ENCODE measurements at places on chromosomes 11 and 22.
A peak's percentile ranks its signal among the peaks of the same experiment; 100 is the strongest.

DNA sequence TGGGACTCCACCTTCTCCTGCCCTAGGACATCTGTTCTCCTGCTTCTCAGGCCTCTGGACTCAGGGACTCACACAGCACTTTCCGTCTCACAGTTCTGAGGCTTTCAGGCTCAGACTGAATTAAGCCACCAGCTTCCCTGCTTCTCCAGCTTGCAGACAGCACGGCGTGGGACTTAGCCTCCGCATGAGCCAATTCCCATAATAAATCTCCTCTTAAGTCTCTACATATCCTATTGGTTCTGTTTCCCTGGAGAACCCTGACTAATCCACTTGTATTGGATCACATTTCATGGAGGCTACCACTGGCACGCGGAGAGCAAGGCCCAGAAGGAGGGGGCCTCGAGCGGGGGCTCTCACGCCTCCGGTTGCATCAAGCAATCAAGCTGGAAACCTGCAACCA is 1313.6 kb downstream of the TBC1D22A start:
- no peak for DNase-seq

- DNase-seq: no peak
Measured at GRCh38 chr11:79406376-79406775, 34.5 kb downstream of the TENM4 start.

- DNase-seq: no peak
Measured at GRCh38 chr11:118673361-118674081, 5.9 kb downstream of the TREH start.

- DNase-seq: no peak
Measured at GRCh38 chr11:45144126-45145082, 2.0 kb upstream of the PRDM11 start.

DNA sequence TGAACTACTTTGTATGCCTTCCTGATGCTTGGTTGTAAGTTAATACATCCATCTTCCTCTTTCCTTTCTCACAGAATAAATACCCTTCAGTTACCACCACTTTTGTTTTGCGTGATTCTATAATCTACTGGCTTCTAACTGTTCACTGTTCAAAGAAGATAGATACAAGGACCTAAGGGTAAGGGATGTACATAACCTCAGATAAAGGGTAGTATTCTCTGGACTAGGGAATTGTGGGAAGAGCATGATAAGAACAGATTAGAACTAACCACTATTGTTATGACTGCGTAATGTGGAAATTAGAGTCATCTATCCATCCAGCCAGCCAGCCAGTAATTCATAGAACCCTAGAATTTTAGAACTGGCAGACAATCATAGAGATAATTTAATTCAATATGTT is 36.4 kb downstream of the MAP6 start:
- no peak for DNase-seq

GRCh38 chr11:69272831-69273485 is 21.0 kb upstream of the MYEOV start:
- DNase-seq: no peak

DNA sequence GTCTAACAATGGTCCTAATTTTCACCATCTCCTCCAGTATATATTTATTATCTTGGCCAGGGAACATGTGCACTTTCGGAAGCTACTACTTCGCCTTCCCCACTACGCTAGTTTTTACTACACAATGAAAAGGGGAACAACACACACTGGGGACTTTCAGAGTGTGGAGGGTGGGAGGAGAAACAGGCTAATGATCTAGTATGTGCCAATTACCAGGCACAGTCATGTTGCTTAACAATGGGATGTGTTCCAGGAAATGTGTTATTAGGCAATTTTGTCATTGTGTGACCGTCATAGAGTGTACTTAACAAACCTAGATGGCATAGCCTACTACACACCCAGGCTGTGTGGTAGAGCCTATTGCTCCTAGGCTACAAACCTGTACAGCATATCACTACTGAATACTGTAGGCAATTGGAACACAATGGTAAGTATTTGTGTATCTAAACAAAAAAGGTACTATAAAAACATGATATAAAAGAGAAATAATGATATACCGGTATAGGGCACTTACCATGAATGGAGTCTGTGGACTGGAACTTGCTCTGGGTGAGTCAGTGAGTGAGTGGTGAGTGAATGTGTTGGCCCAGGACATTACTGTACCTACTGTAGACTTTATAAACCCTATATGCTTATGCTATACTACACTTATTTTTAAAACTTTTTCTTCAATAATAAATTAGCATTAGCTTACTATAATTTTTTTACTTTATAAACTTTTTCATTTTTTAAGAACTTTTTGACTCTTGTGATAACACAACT is 20.1 kb upstream of the CUL5 start:
- DNase-seq: no peak

DNA sequence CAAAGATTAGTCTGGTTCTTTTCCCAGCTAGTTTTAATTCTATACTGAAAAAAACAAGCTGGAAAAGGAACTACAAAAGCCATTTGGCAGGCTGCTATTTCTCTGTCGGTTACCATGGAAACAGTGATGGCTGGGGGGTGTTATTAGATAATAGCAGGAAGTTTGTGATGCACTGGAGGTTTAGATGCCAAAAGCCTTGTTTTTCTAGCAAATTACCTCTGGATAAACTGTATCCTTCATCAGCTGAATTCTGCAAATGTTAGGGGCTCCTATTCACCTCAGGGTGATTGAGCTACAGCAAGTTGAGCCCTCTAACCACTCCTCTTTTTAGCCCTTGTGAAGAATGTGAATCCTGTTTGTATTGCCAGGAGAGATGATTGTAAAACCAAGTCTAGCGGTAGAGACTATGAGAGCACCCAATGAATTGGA is 25.2 kb downstream of the ALKBH3 start:
- DNase-seq: no peak

DNA sequence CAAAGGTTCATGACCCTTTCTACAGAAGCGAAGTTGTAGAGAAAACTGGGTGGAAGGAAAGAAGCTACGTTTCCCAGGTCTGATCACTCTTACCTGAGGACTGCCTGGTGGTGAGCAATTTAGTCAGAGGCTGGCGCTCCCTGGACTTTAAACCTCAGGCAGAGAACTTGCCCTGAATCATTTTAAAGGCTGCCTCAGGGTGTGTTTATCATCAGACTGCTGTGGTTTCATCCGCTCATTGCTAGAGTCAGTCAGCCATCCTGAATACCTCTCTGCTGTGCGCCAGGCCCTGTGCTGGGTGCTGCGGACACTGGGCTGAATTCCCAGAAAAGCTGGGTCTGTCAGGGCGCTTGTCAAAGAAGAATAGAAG is 2.7 kb downstream of the DTX4 start:
- DNase-seq: peak; percentile 45

- DNase-seq: no peak
Measured at GRCh38 chr11:19450282-19450681, 209.5 kb upstream of the E2F8 start.

- DNase-seq: no peak
Measured at GRCh38 chr22:28048529-28048928, 129.5 kb upstream of the PITPNB start.

GRCh38 chr11:17257196-17257595 is 19.3 kb upstream of the NUCB2 start:
- no peak for DNase-seq

GRCh38 chr11:3840004-3840869 is 522 bp downstream of the RHOG start:
- no peak for DNase-seq

DNA sequence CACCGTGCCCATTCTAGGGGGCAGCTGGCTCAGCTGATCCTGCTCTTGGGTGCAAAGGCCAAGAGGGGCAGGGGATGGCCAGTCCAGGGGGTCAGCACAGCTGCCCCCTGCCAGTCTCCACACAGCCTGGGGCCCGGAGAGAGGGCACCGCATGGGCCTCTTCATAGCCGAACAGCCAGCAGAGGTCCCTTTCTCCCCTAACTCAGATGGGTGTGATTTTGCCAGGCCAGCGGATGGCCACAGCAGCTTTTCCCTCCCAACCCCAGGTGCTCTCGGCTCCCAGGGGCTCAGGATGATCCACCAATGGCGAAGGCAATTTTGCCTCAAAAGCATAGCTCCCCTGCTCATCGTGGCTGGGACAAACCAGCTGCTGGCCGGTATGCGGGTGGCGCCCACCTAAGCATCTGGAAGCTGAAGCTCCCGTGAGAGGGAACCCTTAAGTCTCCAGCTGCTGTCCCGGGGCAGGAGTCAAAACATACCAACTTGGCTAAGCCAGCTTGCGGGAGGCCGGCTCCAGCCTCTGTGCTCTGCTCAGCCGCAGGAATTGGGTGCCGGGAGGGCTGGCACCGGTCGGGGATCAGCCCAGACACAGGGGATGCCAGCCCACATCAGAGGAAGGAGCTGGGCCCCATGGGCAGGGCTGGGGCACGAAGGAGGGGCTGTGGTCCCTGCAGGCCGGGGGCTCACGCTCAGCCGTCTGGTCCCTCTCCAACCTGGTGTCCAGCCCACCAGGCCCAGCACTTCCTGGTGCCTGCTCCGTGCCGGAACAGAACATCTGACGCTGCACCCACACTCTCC is 30.5 kb upstream of the GNB1L start:
- no peak for DNase-seq

GRCh38 chr11:13944911-13945425 is 17.6 kb upstream of the SPON1 start:
- no peak for DNase-seq

GRCh38 chr11:132540581-132540980 is 991.7 kb downstream of the OPCML start:
- DNase-seq: no peak

- DNase-seq: no peak
Measured at GRCh38 chr22:48708558-48709245, 1119.0 kb downstream of the BRD1 start.

DNA sequence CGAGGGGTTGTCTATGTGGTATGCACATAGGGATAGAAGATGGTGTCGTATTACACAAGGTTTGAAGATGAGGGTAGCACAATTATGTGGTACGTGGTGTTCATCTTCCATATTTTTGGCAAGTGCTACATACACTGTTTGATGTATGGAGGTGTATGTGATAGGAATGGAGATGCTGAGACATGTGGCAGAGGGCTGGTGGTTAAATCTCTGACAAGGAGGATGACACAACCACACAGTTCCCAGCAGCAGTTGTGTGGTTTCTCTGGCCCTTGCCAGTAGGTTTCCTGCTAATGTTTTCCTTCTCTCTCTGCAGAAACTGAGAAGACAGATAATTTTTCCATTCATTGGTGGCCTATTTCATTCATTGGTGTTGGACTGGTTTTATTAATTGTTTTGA is 17.0 kb downstream of the NCR3LG1 start:
- DNase-seq: no peak

DNA sequence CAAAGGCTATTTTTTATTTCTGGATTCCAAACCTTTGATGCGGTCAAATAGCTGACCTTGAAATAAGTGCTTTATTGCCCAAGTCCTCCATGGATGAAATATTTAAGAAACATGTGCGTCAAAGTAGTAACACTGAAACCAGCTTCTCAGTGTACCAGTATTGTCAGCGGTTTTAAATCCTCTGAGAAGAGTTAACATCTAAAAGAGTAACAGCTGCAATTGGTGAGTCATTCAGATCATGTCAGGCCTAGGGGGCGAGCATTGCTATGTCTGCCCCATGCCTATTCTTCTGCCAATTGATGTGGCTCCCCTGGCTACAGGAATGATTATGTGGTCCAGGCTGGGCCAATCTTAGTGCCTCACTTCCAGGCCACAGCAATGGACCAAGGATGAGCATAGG is 263.3 kb upstream of the SORL1-AS1 start:
- no peak for DNase-seq

DNA sequence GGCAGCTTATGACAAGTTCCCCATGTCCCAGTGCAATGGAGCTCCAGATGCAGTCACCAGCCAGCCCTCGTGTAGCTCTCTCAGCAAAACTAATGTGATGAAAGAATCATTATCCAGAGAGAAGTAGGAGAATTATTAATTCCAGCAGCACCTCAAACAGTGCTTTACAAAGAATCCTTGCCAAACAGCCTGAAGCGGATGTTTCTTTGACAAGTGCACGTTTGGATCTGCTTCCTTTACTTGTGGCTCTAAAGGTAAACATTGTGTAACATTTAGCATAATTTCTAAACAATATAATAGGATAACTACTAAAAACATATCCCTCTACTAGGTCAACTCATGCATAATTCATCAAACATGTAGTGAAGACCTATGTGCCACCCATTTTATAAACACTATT is 197.0 kb downstream of the FAM181B start:
- DNase-seq: no peak

DNA sequence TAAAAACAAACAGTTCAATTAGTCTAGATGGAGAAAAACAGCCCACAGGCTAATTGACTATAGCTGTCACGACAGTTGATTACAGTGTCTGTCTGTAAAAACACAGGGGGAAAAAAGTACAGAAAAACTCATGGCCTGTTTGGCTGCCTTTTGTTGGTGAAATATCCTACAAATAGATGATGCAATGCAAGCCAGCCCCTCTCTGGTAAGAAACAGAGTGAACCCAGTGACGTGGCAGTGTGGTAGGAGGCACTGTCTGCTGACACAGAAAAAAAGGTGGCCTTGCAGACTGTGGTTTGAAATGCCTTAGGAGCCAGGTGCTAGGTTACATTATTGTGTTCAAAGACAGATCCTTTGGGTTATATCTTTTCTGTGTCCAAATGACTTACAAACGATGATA is 431.4 kb upstream of the CCDC90B start:
- DNase-seq: no peak

DNA sequence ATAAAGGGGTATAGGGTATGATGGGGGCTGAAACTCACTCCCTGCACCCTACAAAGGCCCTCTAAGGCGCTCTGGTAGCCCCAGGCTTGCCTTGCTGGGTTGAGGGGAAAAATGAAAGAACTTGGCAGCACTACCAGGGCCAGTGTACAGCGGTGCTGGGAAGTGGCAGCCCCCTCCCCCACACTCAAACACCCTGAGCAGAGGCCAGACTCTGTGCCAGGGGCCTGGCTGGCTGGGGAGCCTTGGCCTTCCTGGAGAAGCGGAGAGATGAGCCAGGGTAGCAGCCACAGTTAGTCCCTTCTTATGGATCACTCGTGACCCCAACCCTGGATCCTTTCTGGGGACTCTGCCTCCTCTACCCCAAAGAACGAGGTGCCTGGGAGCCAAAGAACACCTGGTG is 2.7 kb downstream of the TMEM134 start:
- no peak for DNase-seq

DNA sequence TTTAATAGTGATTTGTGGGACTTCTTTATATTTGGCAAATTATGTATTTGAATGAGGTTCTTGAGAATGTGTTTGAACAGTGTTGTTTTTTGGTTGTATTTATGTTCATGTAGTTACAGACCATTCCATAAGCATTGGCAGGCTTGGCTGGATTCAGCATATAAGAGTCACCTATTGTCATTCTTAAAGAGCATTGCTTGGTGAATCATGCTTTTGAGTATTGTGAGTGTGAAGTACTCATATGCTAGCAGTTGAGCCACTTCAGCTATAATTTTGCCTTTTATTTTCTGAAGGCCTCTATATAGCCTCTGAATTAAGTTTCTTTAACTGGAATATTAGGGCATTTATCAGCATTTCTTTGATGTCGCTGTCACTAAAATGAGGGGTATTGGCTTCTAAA is 110.0 kb upstream of the GAL start:
- DNase-seq: no peak

GRCh38 chr11:90589735-90590134 is 366.9 kb upstream of the CHORDC1 start:
- no peak for DNase-seq

Data from HuH-7 (cell line).